Stimulated activated CD8-positive, alpha-beta memory T cell treated with anti-CD3 and anti-CD28 coated beads, Interleukin-4, amount 100 ng/mL, for 1 hour (primary cell): ENCODE measurements at places on chromosomes 6 and 20.

DNA sequence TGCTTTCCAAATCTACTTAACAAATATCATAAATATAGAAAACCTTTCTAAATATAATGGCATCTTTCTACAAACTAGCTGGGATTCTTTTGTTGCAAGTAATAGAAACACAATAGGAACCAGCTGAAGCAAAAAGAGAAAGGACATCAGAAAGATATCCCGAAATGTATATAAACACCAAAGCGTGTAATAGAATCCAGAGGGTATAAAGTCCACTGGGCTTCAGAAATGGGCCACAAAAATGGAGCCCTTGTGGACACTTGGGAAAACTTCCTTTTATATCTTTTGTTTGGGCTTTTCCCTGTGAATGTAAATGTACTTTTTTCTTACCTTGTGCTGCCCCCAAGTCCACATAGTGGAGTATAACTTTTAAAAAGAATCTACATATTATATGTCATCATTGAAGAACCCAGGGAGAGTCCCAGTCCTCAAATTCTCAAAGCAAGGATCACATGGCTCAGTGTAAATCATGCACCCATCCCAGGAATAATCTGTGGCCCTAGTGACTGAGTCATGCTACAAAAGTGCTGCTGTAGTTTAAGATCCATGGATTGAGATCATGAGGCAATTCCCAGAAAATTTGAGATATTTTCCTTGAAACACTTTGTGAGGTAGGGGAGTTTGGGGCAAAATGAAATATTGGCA is 457.0 kb downstream of the EPM2A start:
- DNase-seq, result no peak

DNA sequence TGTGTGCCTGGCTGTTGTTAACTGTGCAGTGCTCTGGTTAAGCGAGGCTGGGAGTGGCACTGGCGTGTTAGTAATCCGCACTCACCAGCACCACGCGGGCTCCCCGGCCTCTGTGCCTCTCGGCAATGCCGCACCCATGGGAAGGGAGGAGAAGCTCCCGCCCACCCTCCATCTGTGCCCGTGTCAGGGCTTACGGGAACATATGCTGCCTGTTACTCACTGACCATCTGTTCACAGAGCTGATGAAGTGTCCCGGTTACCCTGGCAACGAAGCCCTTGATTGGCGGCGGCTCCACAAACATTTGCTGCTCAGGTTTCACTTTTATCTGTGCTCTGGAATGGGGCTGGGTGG is 114.7 kb downstream of the PSMB1 start:
- no peak for DNase-seq

DNA sequence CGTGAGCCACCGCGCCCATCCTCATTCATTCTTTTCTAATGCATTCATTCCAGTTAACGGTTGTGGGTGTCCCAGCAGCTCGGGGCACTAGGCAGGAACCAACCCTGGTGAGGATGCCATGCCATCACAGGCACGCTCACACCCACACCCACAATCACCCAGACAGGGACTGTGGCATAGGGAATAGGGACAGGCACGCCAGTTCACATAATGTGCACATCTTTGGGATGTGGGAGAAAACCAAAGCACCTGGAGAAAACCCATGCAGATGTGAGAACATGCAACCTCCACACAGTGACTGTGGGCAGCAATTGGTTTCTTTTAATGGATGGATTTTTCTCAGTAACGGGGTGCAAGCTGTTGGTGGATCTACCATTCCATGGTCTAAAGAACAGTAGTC is 64.3 kb downstream of the IRF4 start:
- DNase-seq, result no peak

DNA sequence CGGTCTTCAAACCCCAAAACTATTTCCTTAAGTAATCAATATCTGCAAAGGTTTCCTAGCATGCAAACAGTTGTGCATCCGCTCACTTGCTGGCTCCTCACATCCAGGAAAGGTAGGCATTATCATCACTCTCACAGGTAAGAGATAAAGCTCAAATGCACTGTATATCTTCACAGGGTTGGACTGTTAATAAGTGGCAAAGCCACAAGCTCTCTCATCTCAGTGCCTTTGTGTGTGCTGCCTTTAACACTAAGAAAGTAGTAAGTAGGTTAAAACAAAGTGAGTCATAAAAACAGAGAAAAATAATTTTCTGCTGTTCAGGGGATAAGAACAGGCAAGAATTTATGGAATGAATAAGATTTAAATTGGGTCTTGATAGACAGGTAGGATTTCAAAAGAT is 21.3 kb downstream of the MAN1A1 start:
- no peak for DNase-seq

DNA sequence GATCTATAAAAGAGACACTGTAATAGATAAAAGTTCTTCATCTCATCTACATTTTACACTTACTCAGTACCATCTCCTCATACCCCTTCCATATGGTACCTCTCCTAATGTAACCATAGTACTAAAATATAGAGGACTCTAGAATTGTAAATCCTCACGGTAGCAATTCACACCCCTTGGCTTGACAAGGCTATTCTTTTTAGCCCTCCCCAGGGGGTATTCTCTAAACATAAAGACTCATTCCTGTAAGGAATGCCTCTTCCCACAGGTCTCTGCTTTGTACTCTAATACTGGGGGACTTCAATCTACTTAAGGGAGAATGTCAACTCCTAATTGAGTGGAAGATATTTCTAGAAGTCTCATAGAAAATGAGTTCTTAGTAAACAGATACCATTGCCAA is 85.9 kb downstream of the VIP start:
- no peak for DNase-seq

DNA sequence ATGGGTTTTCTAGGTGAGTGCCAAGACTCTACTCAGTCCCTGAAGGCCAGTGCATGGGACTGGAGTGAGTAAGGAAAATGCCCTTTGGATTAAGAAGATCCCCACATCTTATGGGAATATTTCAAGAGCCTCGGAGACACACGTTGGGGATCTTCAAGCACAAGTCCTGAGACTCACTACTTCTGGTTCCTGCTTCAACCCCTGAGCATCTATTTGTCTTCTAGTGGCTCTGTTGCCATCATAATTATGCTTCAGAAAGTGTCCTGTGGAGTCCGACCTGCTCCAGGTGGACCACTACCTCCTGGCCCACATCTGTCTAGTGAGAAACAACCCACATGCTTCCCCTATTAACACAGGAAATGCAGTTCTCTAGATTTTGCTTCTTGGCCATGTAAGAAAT is at the start of gene OR5V1:
Gene OR5V1, minus strand, starts transcription at position 101 of the 400 bp plus-strand sequence. CDS start 12,670 bp downstream, outside the sequence.
- no peak for DNase-seq

- no peak for DNase-seq
Measured at GRCh38 chr20:59046862-59047261, 4.3 kb upstream of the PRELID3B start.

DNA sequence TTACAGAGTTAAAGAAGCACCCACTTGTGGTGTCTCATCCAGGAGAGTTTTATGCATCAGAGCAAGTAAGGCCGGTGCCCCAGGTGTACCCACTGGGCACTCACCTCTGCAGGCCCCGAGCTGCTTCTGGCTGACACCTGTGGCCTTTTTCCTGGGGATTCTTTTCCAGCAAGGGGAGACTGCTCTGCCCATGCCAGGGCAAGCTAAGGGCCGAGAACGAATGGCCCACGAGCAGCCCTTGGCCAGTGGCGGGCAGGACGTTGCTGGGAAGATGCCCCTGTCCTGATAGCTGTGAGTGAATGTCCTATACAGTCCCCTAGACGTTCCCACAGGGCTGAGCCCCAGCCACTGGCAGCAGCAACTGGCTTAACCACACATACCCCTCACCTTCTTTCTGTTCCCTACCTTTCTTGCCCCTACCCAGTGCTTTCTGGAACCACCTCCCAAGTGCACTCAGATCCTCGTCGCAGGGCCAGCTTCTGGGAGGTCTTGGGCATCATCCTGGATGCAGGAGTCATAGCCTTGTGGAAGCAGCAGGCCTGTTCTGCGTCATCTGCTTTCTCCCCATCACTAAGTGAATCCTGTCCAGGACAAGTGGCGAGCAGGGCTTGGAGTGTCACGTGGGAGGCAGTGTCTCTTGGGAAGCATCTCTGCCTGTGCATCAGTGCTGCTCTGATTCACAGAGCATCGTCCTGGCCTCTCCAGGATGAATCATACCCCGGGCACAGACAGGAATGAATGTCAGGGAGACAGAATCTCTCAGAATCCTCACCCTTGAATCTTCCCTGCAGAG is 32.5 kb downstream of the SYNDIG1 start:
- no peak for DNase-seq

DNA sequence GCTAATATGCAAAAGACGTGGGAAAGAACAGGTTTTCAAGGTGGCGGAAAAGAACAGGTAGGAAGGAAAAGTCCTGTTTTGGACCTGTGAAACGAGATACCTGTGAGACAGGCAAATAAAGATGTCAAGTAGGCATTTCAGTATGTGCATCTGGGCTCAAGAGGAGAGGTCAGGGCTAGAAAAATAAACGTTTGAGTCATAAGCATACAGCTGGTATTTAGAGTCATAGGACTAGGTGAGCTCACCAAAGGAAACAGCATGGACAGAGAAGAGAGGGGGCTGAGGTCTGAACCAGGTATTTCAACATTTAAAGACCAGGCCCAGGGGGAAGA is 14.9 kb downstream of the MTFR2 start:
- no peak for DNase-seq

- no peak for DNase-seq
Measured at GRCh38 chr6:137957471-137957870, 90.4 kb downstream of the TNFAIP3 start.

DNA sequence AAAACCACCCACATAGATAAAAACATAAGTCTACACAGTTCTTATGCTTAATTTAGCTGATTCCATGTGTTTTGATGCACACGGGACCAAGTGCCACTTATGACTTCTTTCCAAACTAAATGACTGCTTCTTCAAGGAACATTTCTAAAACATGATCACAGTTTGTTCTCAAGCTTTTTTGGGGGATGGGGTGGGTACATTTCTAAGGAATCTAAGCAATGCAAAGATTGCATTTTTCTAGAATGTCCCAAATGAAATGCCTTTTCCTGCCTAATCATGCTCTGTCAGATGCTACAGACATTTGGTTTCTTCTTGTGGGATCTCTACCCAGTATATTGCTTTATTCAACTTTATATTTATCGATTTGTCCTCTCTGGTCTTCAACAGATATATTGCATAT is 496.8 kb upstream of the JAG1 start:
- DNase-seq, result no peak

DNA sequence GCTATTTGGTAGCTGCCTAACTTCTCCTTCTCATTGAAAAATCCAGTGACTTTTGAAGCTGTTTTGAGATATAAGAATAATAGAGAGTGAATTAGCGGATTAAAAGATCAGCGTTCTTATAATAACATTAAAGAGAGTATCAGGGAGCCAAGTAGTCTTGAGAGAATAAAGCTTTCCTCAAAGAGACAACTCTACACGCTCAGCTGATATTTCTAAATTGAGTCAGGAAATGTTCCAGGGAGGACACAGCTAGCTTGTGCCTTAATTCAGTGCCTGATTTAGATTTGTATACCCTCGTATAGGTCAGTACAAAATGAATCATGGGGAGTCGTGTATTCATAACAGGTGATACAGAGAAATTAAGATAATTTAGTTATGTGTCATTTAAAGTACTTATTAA is 75.1 kb upstream of the QKI start:
- no peak for DNase-seq

GRCh38 chr6:7170117-7170732 is 62.5 kb downstream of the RREB1 start:
- DNase-seq, result no peak

DNA sequence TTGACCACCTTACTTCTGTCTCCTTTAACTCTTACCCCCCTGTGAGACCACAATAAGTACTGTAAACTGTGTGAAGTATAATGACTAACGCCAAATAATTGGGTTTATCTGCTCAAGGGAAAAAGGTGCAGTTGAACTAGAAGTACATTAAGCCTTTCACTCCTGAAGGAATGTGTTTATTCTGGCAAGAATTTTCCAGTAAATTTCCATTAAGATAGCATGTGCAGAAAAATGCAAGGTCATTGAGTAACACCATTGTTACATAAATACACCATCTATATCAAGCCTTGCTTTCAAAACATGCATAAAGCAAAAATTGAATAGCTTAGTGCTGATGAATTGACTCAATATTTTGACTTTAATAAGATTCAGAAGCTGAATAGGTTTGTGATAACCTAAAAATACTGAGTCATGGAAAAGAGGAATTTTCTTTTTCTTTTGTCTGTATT is 65.4 kb downstream of the ARHGAP18 start:
- no peak for DNase-seq

DNA sequence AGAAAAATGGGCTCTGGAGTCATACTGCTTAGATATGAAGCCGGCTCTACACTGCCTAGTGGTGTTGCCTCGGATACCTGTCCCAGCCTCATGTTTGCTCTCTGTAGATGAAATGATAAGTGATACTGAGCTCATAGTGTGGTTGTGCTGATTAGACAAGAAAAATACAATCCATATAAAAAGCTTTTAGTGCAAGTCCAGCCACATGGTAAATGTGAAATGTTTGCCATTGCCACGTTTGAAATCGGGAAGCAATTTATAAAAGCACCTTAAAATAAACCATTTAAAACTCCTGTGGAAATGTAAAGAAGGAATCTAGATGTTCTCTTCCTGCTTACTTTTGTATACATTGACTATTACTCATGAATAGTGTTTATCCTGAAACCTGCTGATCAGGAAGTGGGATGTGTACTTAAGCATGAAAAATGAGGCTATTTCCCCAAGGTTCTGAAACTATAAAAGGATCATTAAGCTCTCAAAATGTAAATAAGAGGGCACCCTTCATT is 13.1 kb upstream of the PBOV1 start:
- no peak for DNase-seq

DNA sequence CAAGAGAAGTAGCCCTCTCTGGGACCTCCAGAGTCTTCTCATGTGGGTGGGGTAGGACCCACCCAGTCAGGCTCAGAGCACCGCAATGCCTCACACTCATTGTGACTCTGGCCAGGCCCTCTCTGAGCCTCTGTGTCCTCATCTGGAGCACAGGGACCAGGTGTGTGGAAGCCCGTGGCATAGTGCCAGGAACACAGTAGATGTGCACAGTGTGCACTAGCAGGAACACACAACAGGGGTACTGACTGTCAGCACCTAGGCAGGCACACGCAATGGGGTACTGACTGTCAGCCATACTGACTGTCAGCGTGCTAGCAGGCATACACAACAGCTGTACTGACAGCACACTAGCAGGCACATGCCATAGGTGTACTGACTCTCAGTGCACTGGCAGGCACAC is 2.0 kb upstream of the STMN3 start:
- DNase-seq, result no peak

GRCh38 chr6:70834520-70834919 is 122.3 kb downstream of the B3GAT2 start:
- no peak for DNase-seq

DNA sequence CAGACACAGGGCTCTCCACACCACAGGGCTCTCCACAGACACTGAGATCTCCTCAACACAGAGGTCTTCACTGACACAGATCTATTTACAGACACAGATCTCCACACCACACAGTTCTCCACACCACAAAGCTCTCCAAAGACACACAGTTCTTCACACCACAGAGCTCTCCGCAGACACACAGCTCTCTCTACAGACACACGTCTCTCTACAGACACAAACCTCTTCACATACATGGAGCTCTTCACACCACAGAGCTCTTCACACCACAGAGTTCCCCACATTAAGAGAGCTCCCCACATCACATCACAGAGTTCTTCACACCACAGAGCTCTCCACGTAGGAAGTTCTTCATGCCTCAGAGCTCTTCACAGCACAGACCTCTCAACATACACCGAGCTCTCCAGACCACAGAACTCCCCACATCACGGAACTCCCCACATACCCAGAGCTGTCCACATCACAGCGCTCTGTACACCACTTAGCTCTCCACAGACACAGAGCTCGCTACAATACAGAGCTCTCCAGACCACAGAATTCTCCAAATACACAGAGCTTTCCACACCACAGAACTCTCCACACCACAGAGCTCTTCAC is 53.9 kb downstream of the ERMARD start:
- DNase-seq, result no peak

GRCh38 chr6:105622226-105622625 is 219.3 kb upstream of the PREP start:
- no peak for DNase-seq
